A549 (cell line): ENCODE measurements at places on chromosomes 11 and 22.

GRCh38 chr22:36365020-36365411 lies 22.8 kb downstream of the MYH9 start:
- DNase-seq = peak; percentile 89

DNA sequence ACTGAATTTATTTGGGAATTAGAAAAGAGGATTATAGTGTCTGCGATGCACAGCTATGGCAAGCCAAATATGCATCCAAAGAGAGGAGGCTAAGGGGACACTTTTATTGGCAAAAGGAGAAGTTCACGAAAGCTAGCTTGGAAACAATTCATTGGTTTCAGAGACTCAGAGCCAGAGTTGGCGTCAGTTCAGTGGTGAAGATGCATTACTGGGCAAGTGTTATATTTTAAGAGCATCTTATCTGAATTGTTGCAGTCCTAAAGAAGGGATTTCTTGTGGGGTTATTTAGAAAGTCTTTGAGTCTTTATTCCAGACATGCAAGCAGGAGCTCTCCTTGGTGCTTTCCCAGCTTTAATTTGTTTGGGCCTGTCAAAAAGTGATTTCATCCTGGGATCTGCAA lies 15.0 kb downstream of the CLDN5 start:
- DNase-seq = no peak

GRCh38 chr11:96222102-96222501 lies 120.9 kb downstream of the MAML2 start:
- DNase-seq = no peak

GRCh38 chr22:37012262-37012904 lies 6.9 kb downstream of the TST start:
- DNase-seq = no peak

GRCh38 chr11:47496808-47497207 lies 47.9 kb upstream of the RAPSN start:
- no peak for DNase-seq

- DNase-seq = no peak
These were observed 2.2 kb downstream of the TM7SF2 start for GRCh38 chr11:65113839-65114238.

GRCh38 chr11:123330948-123331347 lies 99.1 kb upstream of the GRAMD1B start:
- no peak for DNase-seq
